Stimulated activated CD4-positive, alpha-beta T cell treated with anti-CD3 and anti-CD28 coated beads, Interleukin-15, amount 100 ng/mL, for 1 hour (primary cell): ENCODE measurements at places on chromosomes 6 and 20.

- DNase-seq: no peak
Measured at GRCh38 chr6:73798592-73798991, 102.6 kb downstream of the CD109 start.

GRCh38 chr6:142316791-142317368 lies 15.1 kb downstream of the ADGRG6 start:
- DNase-seq: no peak

GRCh38 chr6:87241304-87241703 lies 81.1 kb upstream of the SMIM8 start:
- no peak for DNase-seq

- DNase-seq: no peak
Measured at GRCh38 chr6:37779111-37779800, 40.3 kb upstream of the ZFAND3 start.

- no peak for DNase-seq
Measured at GRCh38 chr20:41085606-41086005, 51.7 kb upstream of the PLCG1 start.

DNA sequence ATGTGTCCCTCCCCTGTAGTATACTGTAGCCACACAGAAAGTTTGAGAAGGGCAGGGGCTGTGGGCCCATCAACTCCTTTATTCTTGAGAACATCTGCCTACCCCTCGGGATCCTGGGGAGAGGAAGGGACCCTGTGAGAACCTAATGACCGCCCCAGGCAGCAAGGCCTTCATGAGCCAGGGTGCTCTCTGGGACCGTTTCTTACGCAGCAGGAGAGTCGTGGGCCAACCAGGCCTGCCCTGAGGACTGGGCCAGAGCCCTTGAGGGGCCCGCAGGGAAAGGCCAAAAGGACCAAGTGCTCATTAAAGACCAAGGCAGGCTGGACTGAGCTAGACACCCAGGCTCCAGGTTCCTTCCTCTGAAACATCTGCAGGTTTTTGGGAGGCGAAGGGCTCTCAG lies 5.2 kb downstream of the SGK2 start:
- no peak for DNase-seq

GRCh38 chr6:106244931-106245330 lies 80.6 kb downstream of the ATG5 start:
- DNase-seq: no peak

- no peak for DNase-seq
Measured at GRCh38 chr6:44735630-44735963, 348.1 kb downstream of the CDC5L start.
